Cortex of kidney (tissue), 1 donor: ENCODE measurements at places on chromosomes 6 and 20.

- DNase-seq = no peak
These were observed 139.8 kb downstream of the BACH2 start for GRCh38 chr6:90156861-90157260.

- DNase-seq = no peak
These were observed 46.3 kb downstream of the MCM8 start for GRCh38 chr20:5996765-5997164.

- no peak for DNase-seq
These were observed 181.7 kb upstream of the ARID1B start for GRCh38 chr6:156595476-156595875.

DNA sequence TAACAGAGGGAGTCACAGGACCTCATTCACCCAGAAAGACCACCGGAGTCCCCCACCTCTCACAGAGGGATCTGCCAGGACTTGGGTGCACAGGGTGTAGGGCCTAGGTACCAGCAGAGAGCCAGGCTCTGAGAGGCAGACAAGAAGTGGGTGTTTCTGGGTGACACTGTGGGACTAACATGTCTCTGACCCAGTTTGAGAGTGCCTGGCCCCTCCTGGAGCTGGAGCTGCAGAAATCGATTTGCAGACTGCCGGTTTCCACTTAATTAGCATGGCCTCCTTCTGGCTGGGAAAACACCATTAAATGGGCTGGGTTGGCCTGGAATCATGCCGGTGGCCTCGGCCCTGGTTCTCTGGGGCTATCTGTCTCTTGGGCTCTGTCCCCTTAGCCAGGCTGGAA lies 59.2 kb downstream of the PPP1R16B start:
- DNase-seq = no peak

DNA sequence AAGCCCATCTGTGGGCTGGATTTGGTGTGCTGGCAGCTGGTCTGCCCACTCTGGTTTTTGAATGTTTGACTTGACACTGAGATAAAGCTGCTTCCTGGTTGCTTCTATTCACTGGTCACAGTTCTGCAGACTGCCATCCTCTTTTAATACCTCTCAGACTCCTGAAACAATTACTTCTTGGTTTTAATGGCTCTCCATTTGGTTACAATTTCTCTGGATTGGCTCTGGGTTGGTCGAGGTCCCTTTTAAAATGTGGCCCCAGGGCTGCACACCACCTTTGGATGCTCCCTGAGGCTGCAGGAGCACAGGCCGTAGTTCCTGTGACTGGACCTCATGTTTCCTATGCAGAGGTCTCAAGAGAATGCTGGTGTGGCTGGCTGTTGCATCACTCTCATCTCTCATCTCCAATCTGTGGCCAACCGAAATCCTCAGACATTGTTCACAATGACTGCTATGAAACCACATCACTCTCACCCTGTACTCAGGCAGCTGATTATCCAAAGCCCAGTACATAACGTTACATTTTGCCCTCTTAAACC lies 98.5 kb downstream of the INSM1 start:
- DNase-seq = no peak

- DNase-seq = no peak
These were observed 618.9 kb downstream of the BCKDHB start for GRCh38 chr6:80725156-80725930.

DNA sequence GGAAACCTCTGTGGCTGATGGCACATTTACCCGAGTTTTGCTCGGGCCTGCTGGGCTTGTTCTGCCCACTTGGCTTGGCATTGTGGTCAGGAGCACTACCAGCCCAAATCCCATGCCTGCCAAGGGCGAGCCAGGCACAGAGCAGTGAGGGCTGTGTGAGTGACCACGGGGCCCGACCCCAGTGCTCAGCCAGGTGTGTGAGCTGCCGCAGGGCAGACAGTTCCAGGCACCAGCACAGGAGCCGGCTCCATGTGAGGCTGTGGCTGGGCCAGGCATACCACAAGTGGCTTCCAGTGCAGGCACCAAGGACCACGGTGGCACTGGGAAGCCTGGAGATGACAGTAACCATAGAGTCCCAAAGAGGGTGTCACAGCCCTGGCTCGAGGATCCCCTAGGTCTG lies 1225.5 kb upstream of the GJE1 start:
- DNase-seq = no peak

DNA sequence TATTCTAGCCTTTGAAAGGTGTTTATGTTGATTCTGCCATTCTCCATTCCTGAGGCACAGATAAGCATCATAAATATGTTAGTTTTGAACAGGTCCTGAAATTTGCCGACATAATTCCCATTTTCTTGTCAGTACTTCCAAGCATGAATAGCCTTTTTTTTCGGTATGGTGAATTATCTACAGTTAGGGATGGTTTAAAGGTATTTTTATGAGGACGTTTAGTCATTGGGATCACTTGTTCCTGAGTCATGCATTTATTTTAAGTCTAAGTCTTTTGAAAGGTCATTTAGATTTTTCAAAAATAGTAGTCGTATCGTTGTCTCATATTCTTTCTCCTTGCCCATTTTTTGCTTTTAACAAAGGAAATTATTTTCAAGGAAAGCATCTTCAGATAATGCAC lies 98.7 kb downstream of the PHACTR3 start:
- no peak for DNase-seq

DNA sequence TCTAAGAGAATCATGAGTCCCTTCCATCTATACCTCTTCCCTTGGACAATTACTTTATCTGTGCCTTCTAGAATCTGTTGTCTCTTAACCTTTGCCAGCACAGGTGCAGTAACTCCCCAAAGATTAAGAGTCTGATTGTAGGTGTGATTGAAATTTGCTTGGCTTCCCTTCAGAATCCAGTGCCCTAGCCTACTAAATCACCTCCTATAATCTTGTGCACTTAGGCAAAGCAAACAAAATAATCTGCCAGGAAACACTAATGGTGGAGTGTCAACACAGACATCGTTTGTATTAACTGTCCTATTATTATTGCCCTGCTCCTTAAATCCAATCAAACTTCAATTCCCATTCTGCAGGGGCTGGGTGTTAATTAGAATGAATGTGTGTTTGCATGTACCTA lies 28.0 kb downstream of the ID4 start:
- DNase-seq = no peak

GRCh38 chr6:124028117-124028516 lies 224.5 kb downstream of the NKAIN2 start:
- no peak for DNase-seq

- no peak for DNase-seq
These were observed 252.0 kb downstream of the SOX4 start for GRCh38 chr6:21845439-21846140.

DNA sequence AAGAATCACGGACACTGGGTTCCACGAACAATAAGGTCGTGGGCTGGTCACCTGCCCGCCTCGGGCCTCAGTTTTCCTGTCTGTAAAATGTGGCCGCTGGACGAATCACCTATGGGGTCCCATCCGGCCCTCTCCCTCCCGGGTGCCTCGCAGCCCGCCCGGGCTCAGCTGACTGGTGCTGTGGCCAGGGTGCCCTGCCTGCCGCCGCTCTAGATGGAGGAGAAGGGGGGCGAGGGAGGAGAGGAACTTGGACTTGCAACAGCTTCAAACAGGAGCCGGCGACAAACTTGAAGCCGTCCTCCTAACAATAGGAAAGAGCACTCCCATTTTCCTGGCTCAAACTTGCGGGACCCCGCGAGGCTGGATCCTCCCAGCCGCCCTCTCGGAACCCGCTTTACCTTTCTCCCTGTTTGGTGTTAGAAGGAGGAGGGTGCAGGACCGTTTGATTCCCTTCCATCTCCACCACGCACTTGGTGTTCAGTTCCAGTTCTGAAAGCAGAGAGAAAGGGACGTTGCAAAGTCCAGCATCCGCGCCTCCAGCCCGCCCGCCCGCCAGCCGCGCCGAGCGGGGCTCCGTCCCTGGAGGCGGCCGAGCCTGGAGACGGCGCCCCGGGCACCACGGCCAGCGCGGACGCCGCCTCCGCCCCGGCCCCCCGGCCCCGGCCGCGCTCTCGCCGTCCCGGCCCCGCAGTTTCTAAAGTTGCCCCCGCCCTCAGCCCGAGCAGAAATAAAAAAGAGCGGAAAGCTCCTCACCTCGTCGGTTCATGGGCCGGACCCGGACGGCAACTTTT lies 584 bp downstream of the KIF13A start:
- no peak for DNase-seq

DNA sequence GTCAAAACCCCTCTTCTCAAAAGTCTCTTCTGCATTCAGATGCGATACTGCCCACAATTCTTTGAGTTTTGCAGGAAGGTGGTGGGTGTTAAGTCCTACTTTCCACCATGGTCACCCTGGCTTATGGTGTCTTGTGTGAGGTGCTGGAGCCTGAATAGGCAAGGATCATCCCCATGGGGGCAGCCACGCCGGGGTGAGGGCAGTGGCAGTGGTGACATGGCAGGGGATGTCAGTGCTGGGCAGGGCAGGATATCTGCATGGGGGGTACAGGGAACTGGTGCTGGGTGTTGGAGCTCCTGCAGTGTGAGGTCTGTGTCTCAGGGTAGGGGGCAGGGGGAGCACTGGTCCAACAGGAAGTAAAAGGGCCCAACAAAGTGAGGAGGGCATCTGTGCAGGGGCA lies 2.3 kb downstream of the MAS1 start:
- no peak for DNase-seq

DNA sequence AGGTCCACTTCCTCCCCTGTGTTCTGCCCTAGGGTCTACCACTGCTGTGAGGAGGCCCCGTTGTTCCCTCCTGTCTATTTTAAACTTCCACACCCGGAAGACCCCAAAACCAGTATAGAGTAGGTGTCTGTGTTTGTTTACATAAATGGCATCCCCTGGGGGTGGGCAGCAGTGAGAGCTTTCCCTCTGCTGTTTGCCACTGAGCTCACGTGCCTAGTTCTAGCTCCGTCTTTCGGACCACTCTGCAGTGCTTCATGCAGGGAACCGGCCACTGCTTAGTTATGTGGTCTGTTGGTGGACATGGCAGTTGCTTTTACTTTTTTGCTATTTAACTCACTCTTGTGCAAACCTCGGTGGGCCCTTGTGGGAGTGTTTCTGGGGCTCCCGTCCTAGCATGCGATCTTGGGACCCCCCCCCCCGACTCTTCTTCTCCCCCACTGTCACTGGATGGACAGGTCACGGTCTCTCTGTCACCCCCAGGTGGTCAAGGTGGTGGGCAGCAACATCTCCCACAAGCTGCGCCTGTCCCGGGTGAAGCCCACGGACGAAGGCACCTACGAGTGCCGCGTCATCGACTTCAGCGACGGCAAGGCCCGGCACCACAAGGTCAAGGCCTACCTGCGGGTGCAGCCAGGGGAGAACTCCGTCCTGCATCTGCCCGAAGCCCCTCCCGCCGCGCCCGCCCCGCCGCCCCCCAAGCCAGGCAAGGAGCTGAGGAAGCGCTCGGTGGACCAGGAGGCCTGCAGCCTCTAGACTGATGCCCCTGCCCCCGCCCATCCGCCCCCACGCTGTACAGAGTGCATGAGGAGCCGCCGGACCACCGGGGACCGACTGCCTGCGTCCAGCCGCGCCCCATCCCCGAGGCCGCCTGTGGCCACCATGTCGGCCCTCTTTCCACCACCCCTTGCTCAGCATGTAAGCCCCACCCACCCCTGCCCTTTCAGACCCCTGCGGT lies 40.9 kb downstream of the VSTM2L start:
- DNase-seq = no peak

GRCh38 chr20:38275815-38276550 lies 15.4 kb upstream of the KIAA1755 start:
- DNase-seq = no peak

DNA sequence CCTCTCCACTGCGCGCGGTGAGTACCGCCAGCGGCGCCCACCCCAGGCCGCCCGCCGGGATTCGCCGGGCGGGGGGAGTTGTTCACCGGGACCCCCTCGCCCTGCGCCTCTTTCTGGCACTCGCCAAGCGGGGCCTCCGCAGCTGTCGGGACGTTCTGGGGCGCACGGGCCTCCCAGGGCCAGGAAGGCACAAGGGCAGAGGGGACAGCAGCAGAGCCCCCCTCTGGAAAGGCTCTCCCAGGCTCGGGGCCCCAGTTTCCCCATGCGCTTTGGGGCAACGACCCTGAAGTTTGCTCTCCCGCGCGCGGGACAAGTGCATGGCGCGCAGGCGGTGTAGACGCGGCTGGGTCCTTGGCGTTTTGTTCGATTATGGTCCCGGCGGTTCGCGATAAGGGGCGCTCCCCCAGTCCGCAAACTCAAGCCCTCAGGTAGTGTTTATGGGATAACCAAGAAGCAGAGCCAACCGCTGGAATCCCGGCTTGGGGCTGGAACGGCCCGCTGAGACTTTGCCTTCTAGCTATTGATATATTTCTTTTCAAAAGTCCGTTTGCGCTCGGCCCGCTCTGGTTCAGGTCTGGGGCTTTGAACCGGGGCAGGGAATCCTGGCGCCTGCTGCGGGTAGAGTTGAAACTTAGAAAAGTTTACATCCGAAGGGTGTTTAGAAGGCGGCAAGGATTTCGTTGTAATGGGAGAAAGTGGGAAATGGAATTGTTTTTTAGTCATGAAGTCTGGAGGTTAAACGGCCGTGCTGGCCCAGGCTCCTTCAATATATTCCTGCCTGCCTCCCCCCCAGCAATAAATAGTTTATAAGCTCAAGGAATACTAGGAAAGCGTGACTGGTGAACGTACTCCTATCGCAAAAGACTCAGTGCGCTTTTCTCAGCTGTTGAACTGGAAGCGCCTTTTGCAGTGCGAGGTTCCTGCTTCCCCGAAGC lies 595 bp downstream of the EYA2 start:
- DNase-seq = no peak

DNA sequence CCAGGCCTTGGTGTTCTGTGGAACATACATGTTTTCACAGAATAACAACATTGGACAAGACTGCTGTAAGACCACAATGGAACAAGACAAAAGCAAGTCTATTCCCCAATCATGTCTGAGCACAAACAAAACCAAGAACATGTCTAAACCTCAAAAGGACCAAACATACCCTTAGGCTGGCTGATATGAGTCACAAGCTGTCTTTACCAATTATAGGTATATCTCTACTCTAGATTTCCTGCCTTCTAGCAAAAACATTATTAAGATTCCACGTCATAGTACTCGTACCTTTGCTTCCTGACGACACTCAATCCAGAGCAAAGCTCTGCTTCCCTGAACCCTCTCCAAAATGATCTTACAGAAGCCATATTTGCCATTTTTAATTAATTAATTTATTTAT lies 15.4 kb upstream of the L3MBTL1 start:
- no peak for DNase-seq

DNA sequence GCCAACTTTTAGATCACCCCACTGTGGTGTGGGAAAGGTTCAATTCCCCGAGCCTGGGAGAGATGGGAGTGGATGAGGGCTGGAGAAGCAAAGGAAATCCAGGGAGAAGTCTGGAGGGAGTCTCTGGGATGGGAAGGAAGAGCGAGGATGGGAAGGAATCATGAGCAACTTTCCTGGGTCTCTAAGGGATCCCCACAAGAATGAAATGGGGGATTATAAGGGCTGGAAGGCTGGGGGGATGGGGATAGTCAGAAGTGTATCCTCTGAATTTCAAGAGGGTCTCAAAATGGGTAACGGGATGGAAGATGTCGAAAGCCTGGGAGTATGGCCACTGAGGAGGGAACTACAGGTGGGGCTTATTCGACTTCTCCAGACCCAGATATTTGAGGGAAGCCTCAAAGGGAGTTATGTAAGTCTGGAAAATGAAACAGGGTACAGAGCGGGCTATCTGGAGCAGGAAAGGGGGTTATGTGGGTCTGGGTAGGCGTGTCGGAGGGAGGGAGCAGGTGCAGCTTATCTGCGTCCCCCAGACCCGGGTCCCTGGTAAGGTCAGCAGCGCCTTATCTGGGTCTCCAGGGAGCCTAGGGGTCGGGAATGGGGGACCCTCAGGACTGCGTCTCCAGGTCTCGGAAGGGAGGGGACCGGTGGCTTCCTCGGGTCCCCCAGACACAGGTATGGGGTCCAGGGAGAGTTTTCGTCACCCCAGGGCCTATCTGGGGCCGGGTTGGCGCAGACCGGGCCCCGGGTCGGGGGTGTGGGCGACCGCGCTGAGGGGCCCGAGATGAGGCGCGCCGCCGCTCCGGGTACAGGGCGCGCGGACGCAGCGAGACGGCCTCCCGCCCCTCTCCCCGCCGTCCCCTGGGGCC lies 550 bp downstream of the PLAGL2 start:
- DNase-seq = no peak
